ENCODE measurements at places on chromosomes 4 and X. TPM values are rescaled to one million over a fixed set of nuclear protein-coding genes. Genes with fewer than 3 reads are reported as not detected.

The FAM13A gene
- total RNA-seq, result 7.8 TPM

DNA sequence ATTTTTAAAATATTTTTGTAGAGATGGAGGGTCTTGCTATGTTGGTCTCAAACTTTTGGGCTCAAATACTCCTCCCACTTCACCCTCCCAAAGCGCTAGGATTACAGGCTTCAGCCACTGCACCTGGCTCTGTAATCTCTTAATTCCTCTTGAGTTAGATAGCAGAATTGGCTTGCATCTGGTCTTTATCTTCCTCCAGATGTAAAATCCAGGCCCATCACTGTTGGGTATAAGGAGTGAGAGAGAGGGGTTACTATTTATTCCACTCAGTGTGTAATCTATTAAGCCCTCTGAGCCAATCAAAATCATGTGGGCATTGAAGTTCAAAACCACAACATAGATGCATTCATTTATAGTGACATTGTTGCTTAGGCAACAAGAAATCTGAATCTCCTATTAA, 33.9 kb downstream of the ANK2 start:
- DNase-seq, result no peak

The VEGFC gene
- total RNA-seq, result 9.0 TPM

GRCh38 chr4:2878346-2878745, 34.7 kb downstream of the ADD1 start:
- DNase-seq, result no peak

- no peak for DNase-seq
Observed at GRCh38 chr4:7564242-7564641, 129.5 kb upstream of the PSAPL1 start.

GRCh38 chr4:170336238-170336775, 246.6 kb upstream of the AADAT start:
- no peak for DNase-seq

DNA sequence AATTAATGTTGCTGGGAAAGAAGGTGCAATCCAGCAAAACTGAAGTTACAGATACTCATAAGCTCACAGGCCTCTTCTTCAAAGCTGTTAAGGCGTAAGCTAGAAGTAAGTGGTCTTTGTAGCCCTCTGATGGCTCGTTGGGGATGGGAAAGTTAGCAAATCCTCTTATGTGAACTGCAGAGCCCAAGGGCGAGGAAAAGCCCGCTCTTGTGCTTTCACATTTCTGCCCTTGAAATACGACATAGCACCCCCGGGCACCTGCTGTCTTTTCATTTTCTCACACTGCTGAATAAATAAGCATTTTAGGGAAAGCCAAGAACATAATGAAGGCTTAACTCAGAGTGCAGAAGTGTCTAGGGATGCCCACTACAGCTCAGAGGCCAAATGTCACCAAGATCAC, 73.1 kb upstream of the SORBS2 start:
- no peak for DNase-seq

The CCNB3 gene
- 0.50 TPM for total RNA-seq

GRCh38 chr4:45120163-45120562, 393.8 kb upstream of the GNPDA2 start:
- DNase-seq, result peak; percentile 79

The FAM9C gene
- total RNA-seq, result not detected

All from mammary epithelial cell (primary cell).